ENCODE measurements at places on chromosomes 11 and 22.

- DNase-seq: no peak
These were observed 8.3 kb upstream of the FGF19 start for GRCh38 chr11:69711822-69712801.

DNA sequence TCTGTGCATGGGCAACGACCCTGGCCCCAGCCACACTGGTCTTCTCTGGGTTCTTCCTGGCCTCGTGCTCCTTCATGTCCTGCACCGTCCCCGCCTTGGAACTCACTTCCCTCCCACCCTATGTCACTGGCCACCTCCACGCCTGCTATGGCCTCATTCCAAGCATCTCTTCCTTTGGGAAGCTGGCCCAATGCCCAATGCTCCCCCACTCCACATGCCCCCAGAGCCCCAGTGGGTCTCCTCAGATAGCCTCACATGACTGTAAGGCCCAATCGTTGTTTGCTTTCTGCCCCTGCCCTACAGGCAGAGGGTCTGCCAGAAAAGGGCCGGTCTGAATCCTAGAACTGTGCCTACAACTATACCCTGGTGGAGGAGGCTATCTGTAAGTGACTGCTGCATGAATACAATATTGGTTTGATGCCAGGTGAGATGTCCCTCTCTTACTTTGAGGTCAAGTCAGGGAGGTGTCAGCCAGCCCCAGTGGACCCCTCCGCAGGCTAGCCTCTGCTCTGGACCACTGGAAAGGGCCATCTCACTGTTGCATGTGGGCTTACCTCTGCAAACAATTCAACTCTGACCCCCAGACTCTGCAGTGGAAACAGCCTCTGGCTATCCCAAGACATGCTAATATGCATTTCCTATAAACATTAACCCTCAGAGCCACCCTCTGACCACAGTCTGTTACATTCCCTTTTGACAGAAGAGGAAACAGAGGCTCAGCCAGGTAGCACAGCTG is 2.1 kb upstream of the GNAZ start:
- DNase-seq: no peak

GRCh38 chr11:10856689-10857458 is 979 bp downstream of the ZBED5 start:
- no peak for DNase-seq

DNA sequence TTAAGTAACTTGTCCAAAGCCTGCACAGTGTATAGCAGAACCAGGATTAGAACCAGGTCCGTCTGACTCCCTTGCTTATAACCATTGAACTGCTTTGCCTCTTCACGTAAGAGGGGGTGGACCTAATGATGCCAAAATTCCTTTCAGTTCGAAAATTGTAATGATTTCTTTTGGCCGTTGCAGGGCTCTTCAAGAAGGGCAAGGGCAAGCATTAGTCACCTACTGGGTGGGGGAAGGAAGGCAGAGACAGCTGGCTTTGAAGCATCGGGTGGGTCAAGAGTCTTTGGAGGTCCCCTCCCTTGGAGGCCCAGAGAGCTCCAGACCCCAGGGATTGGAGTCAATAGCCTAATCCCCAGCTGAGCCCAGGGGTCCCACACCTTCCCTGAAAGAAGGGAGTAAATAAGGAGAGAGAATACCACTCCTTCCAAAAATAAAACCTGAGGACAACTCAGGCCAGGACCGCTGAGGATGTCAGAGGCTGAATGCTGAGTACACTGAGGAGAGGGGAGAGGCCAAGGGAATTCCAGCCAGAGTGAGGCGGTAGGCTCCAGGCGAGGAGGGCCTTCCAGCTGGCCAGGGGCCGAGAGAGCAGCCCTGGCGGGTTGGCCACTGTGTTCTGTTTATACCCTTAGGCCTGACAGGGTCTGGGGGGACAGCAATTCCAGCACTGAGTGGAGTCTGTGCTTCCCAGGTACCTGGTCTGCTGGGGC is 14.1 kb downstream of the CREB3L1 start:
- DNase-seq: no peak

GRCh38 chr11:46693597-46694012 is 6.8 kb downstream of the ARHGAP1 start:
- no peak for DNase-seq

DNA sequence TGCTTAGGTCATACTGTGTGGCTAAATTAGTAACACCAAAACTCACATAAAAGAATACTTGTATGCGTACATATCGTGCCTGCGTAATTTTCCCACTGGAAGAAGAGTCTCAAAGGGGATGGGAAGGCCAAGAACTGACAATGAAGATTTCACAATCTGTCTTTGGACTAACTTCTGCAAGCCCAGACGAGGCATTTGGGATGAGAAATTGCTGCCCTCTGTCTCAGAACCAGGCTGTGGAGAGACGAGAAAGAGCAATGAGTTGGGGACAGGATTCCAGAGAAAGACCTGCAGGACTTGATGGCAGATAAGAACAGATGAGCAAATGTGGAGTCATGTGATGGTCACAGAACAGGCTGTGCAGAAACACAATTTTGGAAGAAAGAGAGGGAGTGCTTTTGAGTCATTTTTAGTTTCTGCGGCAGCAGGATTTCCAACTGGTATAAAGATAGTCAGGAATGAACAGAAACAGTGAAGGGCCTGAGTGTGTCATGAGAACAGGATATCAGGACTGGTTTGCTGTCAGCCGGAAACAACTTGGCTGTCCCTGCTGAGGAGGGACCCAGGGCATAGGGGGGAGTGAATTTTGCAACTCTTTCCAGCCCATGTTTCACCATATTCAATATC is 82.7 kb upstream of the CTSC start:
- DNase-seq: no peak

DNA sequence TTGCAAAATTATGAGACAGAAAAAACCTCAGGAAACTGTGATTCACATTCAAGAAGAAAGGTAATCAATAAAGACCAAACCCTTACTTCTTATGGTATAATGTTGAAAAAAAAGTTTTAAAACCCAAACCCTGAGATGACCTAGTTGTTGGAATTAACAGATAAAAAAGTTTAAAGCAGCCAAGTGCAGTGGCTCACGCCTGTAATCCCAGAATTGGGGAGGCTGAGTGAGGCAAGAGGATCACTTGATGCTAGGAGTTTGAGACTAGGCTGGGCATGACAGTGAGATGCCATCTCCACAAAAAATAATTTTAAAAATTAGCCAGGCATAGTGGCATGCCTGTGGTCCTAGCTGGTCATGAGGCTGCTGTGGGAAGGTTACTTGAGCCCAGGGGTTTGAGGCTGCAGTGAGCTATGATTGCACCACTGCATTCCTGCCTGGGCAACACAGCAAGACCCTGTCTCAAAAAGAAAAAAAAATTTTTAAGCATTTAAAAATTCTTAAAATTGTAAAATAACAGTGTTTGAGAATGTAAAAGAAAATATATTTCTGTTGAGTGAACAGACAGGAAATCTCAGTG is 85.1 kb downstream of the EFCAB6 start:
- no peak for DNase-seq

All from left renal pelvis (tissue), 4 donors.